ENCODE measurements at places on chromosomes 6 and 20.

GRCh38 chr20:33773412-33774089 lies 37.6 kb upstream of the CHMP4B start:
- no peak for DNase-seq

DNA sequence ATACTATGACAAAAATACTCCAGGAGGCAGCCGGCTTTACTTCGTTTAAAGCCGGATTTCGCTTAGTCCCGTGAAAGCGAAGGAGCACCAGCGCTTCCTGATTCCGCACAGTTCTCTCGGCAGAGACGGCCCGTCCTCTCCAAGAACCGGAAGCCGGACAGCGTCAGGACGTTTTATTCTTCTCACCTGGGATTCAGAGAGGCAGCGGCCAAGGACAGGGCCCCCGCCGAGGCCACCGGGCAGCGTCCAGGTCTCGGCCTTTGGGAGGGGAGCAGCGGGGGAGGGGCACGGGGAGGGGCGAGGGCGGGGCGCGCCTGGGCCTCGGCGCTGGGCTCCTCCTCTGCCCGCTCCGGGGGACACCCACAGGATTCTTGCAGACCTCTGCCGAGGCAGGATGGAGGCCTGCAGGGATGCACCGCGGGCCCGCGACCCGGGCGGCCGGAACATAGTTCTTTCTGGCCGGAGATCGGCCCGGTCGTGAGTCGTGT lies 2.8 kb upstream of the DIDO1 start:
- peak; percentile 32 for DNase-seq

GRCh38 chr20:25000268-25000801 lies 7.8 kb upstream of the APMAP start:
- no peak for DNase-seq

DNA sequence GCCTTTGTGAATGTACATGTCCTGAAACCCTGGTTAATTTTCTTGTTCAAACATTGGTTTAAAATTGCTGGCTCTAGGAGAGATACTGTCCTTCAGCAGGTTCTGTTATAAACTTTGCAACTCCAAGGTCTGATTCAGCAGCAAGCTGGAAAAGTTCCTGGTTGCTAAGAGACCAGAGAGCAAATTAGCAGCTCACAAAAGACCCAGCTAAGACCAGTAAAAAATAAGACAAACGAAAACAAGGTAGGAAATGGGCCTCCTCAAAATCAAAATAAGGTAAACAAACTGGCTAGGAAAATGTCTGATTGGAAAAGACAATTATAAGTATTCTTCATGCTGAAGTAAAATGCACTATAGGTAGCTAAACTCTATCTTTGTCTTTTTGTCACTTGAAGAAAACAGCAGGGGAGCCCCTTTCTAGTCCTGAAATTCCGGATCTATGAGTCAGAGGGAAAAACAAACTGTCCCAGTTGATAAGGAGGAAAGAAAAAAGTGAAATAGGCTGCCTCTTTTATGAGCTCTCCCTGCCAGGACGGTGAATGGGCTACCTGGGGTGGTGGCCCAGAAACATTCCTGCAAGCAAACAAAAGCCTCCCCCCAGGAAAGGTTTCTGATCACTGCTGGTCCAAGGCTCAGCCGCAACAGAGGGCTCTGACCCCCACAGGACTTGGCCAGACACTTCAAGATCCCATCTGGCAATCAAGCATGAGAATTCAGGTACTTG lies 41.6 kb downstream of the UNC5CL start:
- DNase-seq: no peak
